Stimulated activated CD8-positive, alpha-beta memory T cell treated with anti-CD3 and anti-CD28 coated beads, Interleukin-15, amount 100 ng/mL, for 4 hours (primary cell): ENCODE measurements at places on chromosomes 5 and 9.

DNA sequence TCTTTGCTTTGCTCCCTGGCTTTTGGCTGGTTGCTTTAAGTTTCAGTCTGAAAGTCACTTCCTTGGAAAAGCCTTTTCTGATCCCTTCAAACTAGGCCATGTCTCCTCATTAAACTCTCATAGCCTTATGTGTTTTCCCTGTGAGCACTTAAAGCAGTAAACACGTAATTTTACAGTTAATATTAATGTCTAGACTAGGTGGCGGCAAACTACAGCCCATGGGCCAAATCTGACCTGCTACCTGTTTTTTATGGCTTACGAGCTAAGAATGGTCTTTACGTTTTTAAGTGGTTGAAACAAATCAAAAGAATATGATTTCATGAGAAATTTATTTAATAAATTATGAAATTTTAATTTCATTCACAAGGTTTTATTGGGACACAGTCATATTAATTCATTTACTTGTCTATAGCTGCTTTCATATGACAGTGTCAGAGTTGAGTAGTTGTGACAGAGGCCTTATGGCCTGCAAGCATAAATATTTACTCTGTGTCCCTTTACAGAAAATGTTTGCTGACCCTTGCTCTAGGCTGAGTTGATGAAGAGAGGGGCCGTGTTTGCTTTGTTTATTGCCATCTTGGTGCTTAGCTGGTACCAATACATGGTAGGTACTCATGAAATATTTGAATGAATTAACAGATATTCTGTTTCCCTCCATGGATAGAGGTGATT is 7.4 kb downstream of the SLC44A1 start:
- no peak for DNase-seq

GRCh38 chr9:114090798-114091197 is 8.3 kb downstream of the KIF12 start:
- no peak for DNase-seq

GRCh38 chr5:176680226-176680563 is 32.9 kb downstream of the TSPAN17 start:
- DNase-seq: no peak

DNA sequence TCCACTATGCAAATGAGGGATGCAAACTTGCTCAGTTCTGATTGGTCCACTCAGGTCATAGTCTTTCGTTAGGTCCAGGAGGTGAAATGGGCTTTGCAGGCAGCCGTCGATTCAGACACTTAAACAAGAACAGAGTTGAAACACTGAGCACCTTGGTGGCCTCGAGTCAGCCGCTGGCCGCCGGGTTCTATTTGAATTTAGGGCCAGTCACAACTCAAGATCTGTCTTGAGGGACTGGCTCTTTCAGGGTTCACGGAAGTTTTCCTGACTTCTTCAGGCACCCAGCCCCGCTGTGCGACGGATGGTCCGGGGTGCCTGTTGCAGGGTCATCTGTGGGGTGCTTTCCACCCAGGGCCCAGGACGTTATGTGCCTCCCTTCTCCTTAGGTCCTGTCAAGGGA is 412.8 kb upstream of the IRX4 start:
- no peak for DNase-seq

DNA sequence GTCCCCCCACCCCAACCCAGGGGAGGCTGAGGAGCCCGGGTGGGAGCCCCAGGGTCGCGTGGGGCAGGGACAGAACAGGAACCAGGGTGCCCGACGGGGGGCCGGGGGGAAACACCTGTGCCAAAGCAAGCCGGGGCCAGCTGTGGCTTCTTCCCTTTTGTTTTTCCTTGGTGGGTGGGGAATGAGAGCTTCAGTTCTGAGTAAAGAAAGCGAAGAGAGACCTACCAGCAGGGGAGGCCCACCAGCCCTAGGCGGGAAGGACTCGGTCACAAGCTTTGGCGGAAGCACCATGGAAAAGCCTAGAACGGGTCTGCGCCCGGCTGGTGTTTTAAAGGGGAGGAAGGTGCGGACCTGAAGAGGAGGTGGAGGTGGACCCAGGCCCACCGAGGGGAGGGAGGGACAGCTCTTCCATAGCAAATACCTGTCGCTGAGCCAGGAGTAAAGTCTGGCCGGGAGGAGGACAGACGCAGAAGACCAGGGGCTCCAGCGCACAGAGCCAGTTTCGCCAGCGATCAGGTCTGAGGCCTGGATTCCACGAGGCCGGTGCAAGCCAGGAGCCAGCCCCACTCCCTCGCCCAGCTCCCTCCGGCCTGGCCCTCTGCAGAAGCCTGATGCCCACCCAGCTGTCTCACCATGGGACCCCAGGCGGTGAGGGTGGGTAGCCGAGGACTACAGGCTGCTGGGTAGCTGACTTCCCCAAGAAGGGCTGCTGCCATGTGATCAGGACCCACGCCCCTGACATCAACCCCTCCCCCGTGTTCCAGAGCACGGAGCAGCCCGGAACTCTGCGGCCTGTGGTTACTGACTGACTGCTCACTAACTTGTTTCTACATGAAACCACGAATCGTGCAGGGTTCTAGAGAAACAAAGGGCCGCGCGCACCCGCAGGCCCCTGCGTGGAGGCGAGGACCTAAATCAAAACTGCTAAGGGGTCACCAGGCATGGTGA is 849 bp upstream of the MGAT1 start:
- DNase-seq: peak; percentile 70

- DNase-seq: no peak
Observed at GRCh38 chr5:32098291-32098690, 75.8 kb downstream of the GOLPH3 start.

DNA sequence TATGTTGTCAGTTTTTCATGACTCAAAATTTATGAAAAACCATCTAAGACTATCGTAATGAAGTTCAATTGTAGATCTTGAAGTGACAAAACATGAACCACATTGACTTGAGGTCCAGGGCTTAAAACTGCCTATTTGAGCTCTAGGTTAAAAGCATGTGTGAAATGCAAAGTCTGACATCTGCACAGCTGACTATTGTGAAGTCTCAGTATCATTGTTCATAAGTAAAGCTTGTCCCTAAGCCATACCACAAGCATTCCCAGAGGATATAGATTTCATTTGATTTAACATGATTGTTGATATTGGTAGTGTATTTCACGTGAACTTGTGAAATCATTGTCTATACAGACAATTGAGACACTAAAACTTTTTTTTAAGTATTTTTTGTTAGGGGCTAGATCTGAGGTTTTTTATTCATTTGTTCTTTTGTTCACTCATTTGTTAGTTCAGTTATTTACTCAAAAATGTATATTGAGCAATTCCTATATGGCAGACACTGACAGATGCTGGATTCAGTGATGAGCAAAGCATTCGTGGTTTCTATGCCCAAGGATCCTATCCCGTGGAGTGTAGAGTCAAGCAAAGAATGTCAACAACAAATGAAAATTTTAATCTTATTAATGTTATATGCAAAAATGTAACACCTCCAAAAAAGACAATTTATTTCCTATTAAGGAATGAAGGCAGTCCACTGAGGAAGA is 485.2 kb downstream of the RAB3C start:
- DNase-seq: no peak

GRCh38 chr5:156949424-156949823 is 13.6 kb downstream of the TIMD4 start:
- DNase-seq: no peak

DNA sequence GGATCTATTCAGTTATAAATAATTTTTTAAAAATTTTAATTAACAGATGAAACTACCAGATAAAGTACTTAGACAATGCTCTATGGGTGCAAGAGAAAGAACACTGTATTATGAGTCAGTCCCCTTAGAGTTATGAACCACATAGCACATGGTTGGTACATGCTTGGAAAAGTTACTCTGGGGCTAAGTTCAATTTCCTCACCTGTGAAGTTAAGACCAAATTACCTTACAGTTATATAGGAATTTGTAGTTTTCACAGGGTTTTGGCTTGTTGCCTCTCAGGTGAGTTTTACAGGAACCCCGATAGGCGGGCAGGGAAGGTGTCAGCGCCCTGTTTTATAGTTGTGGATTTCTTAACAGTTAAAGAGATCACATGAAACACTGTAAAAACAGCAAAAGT is 1.2 kb downstream of the PANK3 start:
- DNase-seq: no peak

GRCh38 chr5:84433461-84433860 is 48.8 kb upstream of the EDIL3 start:
- no peak for DNase-seq

DNA sequence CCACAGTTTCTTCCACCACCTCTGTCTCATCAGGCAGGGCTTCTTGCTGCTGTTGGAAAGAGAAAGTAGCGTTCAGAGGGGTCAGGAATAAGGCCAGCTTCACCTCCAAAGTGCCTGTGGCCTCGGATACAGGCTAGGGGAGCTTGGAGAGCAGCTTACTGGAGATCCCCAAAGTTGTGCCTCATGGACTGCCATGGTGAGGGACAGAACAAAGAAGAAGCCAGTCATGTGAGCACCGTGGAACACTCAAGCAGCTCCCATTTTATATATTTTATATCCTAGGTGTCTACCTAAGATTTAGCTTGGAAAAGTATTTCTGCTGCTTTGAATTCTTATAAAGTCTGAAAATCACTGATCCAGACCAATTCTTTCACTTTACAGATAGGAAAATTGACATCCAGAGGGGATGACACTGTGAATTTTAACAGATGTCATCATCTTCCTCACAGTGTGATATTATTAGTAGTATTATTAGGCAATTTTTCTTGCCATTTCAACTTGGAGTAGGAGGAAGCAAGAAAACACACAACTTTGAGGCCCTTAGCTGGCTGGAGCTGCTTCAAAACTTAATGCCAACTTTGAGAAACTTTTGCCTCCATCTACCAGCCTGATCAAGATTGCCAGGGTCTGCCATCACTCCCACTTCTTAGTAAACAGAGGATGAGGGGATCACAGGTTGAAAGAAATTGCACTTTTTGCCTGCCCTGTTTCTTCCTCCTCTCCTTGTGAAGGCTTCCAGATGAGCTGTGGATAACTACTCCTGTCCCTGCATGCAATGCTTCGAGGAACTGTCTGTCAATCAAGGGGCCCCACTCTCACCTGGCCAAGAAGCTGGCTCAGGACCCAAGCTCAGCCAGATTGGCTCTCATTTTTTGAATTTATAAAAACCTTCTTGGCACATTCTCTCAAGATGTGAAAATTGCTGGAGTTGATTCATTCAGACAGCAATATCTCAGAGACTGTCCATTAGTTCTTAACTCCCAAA is 11.8 kb downstream of the SPARC start:
- no peak for DNase-seq

DNA sequence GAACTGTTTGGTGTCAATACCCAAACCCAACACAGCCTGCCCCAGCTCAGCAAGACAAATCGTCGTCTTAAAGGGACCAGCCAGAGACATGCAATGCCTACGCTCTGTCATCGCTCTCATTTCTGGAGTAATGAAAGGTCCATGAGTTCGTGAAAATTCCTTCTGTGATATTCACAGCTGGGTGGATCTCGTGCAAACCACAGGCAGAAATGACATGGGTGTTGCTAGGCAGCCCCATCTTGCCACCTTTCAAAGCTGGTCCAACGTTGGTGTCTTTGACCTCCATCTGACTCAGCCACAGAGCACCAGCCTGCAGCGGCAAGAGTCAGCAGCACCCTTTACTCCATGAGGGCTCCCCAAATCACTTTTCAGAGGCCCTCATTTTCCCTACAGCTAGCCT is 215.3 kb downstream of the SLIT3 start:
- DNase-seq: no peak

- DNase-seq: no peak
Observed at GRCh38 chr5:89064054-89064453, 181.1 kb upstream of the MEF2C start.

GRCh38 chr5:98783051-98783649 is 9.7 kb downstream of the RGMB start:
- no peak for DNase-seq

- no peak for DNase-seq
Observed at GRCh38 chr5:401146-402034, 41.6 kb upstream of the EXOC3 start.

- DNase-seq: no peak
Observed at GRCh38 chr5:132378580-132378979, 9.1 kb downstream of the SLC22A5 start.

- no peak for DNase-seq
Observed at GRCh38 chr9:124078641-124079040, 67.1 kb downstream of the LHX2 start.

GRCh38 chr9:37421914-37422288 is 595 bp upstream of the GRHPR start:
- no peak for DNase-seq

GRCh38 chr5:119340597-119341218 is 15.1 kb upstream of the TNFAIP8 start:
- no peak for DNase-seq

- no peak for DNase-seq
Observed at GRCh38 chr5:151476016-151476415, 28.6 kb downstream of the SLC36A1 start.

- no peak for DNase-seq
Observed at GRCh38 chr5:76674330-76675066, 41.4 kb upstream of the F2R start.

GRCh38 chr5:14572836-14573235 is 8.8 kb upstream of the OTULINL start:
- no peak for DNase-seq

DNA sequence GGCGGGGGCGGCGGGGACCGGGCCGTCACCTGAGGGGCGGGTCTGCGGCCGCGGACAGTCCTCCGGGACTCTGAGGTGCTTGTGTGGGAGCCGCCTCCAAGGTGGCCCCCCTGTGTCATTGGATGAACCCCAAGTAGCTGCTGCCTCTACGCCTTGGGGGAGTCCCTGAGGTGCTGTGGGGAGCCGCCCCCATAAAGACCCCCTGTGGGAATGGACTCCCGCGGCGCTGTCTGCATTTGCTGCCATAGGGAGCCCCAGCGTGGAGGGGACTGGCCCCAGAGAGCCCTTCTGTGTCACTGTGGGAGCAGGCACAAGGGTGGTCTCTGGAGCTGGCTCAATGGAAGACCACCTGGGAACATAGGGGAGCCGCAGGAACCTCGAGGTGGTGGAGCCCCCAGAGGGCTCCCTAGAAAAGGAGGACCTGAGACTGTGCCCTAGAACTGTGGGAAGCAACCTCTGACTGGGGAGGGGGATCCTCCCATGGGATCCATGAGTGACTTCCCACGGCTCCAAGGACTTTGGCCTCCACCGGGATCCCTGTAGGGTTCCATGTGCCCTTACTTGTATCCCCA is 412 bp downstream of the PHF24 start:
- DNase-seq: no peak

GRCh38 chr9:28471261-28471660 is 898.0 kb upstream of the C9orf72 start:
- DNase-seq: no peak

GRCh38 chr9:127763918-127764384 is 14.5 kb downstream of the SH2D3C start:
- no peak for DNase-seq
